Articular chondrocyte of knee joint (primary cell): ENCODE measurements at places on chromosomes 5 and 9. TPM values are rescaled to one million over a fixed set of nuclear protein-coding genes. Genes with fewer than 3 reads are reported as not detected.

Gene TOMM5
- total RNA-seq, result 91.6 and 92.0 TPM in 2 replicates

Gene PARP8
- total RNA-seq, result 9.1 and 13.1 TPM in 2 replicates

Gene GFRA3
- total RNA-seq, result not detected in 2 replicates

Gene RGS7BP
- under 0.01 TPM in 1 of 2 replicates, not detected in the other for total RNA-seq

Gene AK6
- 34.0 and 40.3 TPM in 2 replicates for total RNA-seq

Gene BARX1
- total RNA-seq, result 74.6 and 88.3 TPM in 2 replicates

Gene FRRS1L
- 1.6 and 4.4 TPM in 2 replicates for total RNA-seq

Gene SLC34A3
- total RNA-seq, result not detected in 2 replicates

Gene ARL15
- 14.8 and 17.9 TPM in 2 replicates for total RNA-seq

Gene SAXO1
- 0.13 and 0.22 TPM in 2 replicates for total RNA-seq

Gene FLT4
- 0.13 TPM in 1 of 2 replicates, not detected in the other for total RNA-seq

Gene SLC28A3
- 0.65 and 0.76 TPM in 2 replicates for total RNA-seq

Gene BSPRY
- under 0.01 and 0.11 TPM in 2 replicates for total RNA-seq

Gene PCDHB11
- total RNA-seq, result 1.4 and 1.7 TPM in 2 replicates

Gene GARIN3
- not detected in 2 replicates for total RNA-seq

Gene SPINK1
- total RNA-seq, result not detected in 2 replicates

Gene PPP3R2
- not detected in 2 replicates for total RNA-seq
